ENCODE measurements at places on chromosomes 2 and 18.

- no peak for DNase-seq
Observed at GRCh38 chr18:46433121-46433826, 223.7 kb downstream of the LOXHD1 start.

DNA sequence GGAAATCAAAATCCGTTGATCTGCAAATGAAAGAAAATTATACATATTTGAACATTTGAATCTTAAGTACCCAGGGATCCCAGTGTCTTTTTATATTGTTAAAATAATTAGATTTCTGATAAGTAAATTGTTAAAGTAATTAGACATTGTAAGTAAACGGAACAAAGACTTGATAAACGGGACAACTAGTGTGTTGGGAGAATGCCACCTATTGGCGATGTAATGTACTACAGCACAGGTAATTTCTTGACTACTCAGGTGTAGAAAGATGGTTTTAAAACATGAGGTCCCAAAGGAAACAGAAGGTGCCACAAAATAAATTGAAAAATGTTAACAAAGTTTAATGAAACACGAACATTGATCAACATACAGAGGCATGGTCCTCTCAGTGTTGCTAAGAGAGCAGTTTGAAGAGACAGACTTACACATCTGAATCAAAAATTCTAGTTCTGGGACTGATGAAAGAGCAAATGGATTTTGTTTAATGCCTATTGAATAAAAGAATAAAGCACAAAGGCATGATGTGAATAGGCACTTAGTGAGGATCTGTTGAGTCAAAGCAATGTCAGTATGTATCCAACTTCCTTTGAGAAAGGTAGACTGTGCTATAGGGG, 103.4 kb upstream of the RASGRP3 start:
- no peak for DNase-seq

- DNase-seq = no peak
Observed at GRCh38 chr2:15894481-15895144, 45.7 kb upstream of the MYCN start.

DNA sequence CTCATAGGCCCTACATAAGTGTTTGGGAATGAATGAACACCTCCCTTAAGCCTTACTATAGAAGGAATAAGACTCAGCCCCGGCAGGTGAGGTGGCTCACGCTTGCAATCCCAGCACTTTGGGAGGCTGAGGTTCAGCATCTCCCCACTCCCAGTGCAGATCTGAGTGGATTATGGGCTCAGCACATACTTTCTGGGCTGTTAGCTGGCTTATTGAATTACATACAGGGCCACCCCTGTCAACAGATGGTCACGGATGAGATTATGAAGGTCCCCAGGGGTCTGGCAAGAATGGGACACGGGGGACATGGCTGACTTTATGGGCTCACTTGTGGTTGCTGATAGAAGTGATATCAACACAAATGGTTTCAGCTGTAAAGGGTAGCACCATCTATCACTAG, 322.3 kb downstream of the TSN start:
- no peak for DNase-seq

GRCh38 chr18:24373328-24373727, 24.3 kb downstream of the OSBPL1A start:
- no peak for DNase-seq

GRCh38 chr2:69604026-69604678, 39.4 kb downstream of the AAK1 start:
- no peak for DNase-seq

DNA sequence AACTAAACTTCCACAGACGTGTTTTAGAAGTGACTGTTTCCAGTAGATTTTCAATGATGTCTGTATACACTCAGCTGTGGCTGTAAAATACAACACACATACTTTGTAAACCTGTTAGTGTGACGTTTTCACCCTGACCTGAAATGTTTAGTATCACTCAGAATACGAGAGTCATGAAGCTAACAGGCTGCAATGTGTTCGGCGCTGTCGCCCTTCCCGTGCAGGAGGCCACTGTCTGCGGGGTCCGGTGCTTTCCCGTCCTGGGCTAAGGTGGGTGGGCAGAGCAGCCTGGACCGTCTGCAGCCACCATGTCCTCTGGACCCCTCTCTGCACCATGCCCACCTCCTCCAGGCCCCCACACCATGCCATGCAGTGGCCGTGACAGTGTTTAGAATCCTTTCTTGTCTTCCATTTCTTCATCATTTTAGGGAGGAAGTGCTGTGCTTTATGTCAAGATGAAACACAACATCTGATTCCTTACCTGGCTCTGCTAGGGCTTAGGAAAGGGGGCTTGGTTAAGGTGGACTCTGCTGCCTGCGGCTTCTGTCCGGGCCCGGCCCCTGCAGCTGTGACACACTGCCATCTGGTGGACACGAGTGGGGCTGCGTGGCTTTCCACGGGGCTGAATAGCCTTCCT, 53.8 kb upstream of the RBM44 start:
- peak; percentile 72 for DNase-seq
